Stimulated activated CD8-positive, alpha-beta memory T cell treated with anti-CD3 and anti-CD28 coated beads, Interleukin-4, amount 100 ng/mL, for 24 hours (primary cell): ENCODE measurements at places on chromosomes 12 and 14.

GRCh38 chr14:102973706-102974285, 51.3 kb downstream of the AMN start:
- DNase-seq, result no peak

- no peak for DNase-seq
These were observed 23.8 kb downstream of the SLC16A7 start for GRCh38 chr12:59619461-59620240.

DNA sequence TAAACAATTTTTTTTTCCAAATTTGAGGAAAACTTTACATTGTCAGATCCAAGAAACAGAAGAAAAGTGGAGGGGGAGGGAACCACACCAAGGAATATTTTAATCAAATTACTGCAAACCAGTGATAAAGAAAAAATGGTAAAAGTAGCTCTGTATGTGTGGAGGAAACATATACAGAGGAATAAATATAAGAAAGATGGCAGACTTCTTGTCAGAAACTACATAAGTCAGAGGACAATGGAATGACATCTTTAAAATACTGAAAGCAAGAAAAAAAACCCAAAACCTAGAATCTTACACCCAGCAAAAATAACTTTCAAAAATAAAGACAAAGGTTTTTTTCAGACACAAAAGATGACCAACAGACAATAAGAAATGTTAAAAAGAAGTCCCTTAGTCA, 10.2 kb upstream of the LLPH start:
- DNase-seq, result no peak

DNA sequence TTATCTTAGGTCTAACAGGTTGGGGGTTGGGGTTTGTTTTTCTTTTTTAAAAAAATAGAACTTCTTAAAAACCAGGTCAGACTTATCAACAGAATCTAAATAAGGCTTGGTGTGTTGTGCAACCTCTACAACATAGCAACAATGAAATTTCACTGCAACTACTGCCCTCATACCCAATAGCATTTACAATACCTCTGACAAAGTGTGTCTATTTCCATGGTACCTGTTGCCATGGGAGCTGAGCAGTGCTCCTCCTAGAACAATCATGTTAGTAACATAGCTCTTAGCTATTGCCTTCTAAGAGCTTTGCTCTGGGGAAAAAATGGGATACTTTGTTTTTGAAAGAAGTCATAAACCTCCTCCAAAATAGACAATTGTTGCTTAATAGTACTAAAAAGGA, 103.3 kb upstream of the CCDC175 start:
- DNase-seq, result no peak

DNA sequence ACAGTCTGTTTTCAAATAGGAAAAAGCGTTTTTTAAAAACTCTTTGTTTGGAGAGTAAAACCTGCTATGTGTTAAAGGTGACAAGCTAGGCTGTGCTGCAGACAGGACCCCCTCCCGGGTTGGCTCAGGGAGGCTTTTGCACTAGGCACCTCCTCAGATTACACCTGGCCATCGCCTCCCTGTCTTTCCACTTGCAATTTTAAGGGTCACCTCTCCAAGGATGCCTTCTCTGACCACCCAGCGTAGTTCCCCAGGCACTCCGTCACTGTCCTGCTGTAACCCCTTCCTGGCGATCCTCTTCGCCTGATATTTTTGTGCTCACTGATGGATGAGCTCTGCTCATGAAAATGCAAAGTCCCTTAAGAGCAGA, 80.7 kb downstream of the NTF3 start:
- DNase-seq, result no peak

- DNase-seq, result no peak
These were observed 610 bp downstream of the C14orf132 start for GRCh38 chr14:96039633-96040311.

DNA sequence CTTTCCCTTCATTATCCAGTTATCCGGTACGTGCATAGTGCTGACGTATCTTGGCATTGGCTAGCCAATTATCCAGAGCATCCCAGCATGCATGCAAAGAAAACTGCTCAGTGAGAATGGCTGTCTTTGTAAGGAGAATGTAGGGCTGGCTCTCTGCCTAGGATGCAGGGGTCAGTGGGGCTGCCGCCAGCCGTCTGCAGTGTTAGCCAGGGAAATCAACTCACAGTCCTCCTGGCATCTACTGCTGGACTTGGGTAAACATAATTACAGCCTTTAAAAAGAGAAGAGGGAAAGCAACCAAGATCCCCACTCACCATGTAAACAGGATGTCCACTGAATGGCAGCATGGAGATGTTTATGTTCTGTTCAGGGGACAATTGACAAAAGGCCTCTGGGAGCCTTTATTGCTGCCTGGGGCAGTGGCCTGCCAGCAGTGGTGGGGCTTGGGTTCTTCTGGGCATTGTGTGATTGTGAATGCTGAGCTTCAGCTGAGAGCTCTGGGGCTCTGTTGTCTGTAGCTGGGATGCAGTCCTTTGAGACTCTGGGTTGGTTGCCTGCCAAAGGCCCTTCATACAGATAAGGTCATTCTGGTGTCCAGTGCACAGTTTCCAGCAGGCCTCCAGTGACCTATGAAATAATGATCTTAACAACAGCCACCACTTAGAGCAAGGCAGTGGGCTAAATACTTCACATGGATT, 121.8 kb downstream of the TBC1D30 start:
- no peak for DNase-seq

GRCh38 chr14:33768458-33768830, 182.4 kb downstream of the EGLN3 start:
- no peak for DNase-seq

DNA sequence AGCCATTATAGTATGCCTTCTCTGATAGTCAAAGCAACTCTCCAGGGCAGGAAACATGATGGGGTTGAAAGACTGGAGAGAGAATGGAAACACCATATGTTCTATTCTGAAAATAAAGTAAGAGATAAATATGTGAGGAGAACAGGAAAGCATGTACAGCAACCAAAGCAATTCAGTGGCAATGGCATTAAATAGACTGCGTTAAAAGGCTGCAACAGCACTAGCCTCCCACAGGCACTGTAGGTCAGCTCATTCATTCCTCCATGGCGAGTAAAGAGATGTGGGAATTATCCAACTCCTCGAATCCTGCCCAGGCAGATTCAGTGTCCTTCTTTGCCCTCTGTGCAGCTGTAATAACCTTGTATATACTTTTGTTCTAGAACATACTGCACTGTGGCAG, 43.8 kb downstream of the ANO6 start:
- DNase-seq, result no peak
